ENCODE measurements at places on chromosomes 12 and 14.

- DNase-seq, result no peak
These were observed 182.6 kb downstream of the PIK3C2G start for GRCh38 chr12:18443768-18444437.

DNA sequence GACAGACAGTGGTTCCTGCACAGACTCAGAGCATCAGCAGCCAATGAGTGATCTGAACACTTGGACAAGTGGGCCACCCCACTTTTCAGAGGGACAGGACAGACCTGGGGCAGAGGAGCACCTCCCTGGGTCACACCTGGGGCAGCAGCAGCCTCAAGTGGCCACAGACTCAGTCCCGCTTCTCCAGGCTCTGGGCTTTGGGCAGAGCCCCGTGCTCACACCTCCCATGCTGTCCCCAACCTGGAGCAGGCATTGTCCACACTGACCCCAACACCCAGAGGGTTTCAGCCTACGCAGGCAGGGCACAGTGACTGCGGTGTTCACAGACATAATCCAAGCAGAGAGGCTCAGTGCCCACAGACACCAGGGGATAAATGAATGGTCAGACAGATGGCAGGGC is 135.5 kb upstream of the SFSWAP start:
- DNase-seq, result no peak

GRCh38 chr14:34796902-34797301 is 78.3 kb downstream of the BAZ1A start:
- DNase-seq, result no peak

DNA sequence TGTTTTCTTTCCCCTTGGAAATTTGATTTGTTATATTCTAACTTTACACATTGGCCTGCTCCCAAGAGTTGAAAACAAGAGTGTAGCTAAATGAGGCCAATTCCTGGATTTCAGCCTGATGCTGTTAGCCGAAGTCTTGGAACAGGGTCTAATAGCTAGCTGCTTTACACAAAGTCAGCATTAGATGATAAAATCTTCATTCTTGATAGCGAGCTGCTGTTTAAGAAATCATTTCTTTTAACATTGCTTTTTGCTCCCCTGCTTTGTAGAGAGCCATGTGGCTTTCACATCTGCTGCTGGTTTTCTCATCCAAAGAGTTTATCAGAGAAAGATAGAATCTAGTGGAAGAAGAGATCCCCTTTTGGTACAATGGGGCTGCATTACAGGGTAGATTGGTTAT is 22.3 kb downstream of the FBXW8 start:
- no peak for DNase-seq

- no peak for DNase-seq
These were observed 95.3 kb downstream of the CIT start for GRCh38 chr12:119781804-119782203.

- DNase-seq, result no peak
These were observed 32.6 kb downstream of the WASHC3 start for GRCh38 chr12:102029141-102029540.

All from NCI-H524 treated with DMSO at 0.1 percent for 48 hours (cell line).